Pons (tissue), 1 donor: ENCODE measurements at places on chromosomes 2 and 18.

DNA sequence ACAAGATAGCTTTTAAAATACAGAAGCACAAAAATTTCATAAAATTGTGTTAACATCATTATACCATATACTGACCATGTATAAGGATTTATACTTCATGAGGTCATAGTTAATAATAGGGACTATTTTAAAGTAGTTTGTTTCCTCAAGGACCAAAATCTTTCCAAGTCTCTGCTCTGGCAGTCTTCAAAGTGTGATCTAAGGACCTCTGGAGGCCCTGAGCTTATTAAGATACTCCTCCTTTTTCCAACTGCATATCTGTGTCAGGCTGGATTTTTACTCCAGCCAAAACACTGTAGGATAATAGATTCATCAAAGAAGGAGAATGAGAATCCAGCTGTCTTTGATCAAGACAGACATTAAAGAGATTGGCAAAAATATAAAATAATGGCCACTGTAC, 1.7 kb upstream of the SCYGR2 start:
- no peak for DNase-seq

- no peak for DNase-seq
These were observed 187.1 kb upstream of the HAAO start for GRCh38 chr2:42979416-42979869.

DNA sequence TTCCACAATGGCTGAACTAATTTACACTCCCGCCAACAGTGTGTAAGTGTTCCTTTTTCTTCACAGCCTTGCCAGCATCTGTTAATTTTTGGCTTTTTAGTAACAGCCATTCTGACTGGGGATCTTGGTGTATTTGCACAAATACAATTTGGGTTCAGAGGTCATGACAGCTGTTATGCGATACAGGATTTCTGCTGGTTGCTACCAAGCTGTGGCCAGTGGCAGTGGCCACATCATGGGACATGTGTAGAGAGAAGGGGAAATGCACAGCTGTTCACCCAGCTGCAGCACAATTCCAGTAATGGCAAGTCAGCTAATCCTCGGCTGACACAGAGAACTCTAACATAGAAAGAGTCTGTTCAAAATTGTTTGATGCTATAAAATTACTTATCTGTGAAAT, 21.0 kb upstream of the SELENOI start:
- DNase-seq: no peak

DNA sequence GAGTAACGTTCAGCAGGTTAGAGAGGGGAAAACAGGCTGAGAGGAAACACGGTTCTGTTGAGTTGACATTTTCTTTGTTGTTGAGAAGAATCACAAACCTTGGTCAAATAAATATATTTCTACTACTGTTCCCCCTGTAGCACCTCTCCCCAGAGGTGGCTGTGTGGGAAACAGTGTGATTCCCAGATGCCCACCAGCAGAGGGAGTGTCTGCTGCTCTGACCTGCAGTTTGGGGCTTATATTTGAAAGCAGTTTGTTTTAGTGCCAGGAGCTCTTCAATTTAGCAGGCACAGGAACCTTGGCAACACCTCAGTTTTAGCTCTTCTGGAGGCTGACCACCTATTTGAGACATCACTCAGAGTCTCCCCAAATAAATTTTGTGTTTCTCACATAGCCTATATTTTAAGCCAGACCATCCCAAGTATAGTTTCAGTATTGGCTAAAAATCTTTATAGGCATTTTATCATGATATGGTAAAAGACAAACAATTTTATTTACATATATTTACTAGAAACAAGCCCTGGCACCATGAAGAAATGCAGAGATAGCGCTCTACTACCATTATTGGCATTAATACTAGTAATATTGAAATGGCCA, 75.7 kb downstream of the PIK3C3 start:
- no peak for DNase-seq

DNA sequence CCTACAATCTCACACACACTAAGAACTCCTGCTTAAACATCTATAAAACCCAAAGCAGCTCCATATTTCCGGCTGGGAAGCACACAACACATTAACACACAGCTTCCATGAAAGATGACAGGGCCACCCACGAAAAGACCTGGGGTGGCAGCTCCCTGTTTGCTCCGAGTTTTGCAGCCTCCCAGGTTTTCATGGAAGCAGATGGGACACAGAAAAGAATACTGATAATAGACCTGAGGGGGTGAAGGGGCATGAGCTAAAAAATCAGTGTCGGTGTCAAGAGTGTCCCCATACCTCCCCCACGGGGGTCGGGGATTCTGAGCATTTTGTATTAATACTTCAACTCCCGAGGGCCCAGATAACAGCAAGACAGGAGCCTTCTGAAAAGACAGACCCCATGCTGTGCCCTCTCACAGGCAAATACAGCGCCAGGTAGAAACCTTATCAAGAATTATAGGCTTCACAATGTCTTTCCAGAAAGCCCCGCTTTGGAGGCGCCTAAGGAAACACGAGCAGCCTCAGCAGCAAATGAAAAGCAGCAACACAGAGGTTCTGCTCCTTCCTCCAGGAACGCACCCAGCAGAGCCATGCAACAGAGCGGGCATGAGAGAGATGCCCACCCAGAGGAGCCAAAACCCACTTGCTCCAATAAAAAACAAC, 50.5 kb downstream of the ZNF516 start:
- no peak for DNase-seq

DNA sequence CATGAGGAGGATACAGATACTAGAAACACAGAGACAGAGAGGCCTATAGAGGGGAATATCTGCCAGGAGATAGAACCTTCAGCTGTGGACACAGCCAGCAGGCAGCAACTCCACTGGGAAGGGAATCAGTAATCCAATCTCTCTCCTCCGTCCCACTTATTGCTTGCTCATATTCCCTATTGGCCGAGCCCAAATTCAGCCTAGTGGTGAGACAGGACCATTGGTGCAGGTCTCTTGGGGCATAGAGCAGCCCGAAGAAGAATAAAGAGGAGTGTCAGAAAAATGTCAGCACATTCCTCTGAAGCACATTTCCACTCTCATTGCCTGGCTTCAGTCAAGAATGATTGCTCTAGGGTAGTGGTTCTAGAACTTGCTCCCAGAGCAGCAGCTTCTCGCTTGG, 1091.5 kb upstream of the GYPC start:
- no peak for DNase-seq

DNA sequence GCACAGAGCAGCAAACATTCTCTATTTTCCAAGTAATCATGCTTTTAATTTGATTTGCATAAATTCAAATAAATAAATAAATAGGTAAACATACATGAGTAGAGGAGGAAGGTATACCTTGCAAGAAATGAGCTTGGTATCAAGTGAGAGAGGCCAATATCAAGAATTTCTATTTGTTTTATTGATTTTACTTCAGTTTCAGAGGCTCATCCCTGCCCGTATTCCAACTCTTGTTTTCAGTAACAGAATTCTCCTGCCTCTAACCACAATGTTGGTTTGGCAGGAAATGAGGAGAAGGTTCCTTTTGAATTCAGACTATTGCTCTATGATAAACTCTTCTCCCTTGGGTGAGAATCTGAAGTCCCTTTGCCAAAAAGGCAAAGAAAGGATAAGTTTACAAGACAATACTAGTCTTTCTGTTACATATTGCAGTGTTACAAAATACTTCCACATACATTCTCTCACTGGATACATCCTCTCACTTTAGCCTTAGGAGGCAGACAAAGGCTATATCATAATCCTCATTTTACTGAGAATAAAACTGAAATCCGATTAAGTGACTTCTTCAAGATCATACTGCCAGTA, 68.3 kb upstream of the ZNF397 start:
- no peak for DNase-seq

DNA sequence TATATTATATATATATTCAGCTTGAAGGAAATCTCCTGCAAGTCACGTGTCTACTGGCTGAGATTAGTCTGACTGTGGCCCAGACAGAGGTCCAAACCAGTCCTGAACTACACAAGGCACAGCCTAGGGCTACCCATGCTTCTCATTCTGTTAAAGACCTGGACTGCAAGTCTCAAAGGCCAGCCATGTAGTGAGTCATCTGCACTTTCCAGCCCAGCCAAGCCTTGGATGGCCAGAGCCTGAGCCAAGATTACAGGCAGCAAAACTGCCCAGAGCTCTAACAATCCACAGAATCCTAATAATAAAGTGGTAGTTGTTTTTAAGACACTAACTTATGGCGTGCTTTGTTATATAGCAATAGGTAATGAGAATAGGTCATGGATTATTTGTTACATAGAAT, 259.6 kb downstream of the SS18 start:
- DNase-seq: no peak

DNA sequence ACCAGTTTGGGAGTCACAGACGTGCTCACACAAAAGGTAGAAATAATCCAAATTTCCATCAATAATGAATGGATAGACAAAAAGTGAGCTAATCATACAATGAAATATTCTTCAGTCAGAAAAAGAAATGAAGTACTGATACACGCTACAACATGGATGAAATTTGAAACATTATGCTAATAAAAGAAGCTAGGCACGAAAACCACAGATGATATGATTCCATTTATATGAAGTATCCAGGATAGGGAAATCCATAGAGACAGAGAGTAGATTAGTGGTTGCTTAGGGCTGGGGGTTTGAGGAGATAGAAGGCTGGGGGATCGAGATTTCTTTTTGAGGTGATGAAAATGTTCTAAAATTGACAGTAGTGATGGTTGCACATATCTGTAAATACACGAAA, 43.0 kb upstream of the ATP6V1B1 start:
- DNase-seq: no peak

DNA sequence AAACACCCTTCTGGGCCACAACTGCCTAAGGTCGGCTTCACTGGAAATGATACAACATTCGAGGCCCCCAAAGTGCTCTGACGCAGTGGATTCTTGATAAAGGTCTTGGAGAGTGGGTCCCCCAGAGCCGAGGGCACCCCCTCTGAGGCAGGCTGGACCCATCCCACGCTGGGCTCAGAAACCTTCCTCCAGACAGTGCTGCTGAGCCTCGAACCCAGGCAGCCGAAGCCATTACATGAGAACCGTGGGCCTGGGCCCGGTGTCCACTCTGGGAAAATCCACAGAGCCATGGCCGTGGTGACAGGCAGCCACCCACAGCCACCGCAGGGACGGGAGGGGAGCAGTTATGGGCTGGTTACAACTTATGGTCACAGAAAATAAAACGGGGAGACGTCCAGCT, 81.4 kb upstream of the ID2 start:
- no peak for DNase-seq

DNA sequence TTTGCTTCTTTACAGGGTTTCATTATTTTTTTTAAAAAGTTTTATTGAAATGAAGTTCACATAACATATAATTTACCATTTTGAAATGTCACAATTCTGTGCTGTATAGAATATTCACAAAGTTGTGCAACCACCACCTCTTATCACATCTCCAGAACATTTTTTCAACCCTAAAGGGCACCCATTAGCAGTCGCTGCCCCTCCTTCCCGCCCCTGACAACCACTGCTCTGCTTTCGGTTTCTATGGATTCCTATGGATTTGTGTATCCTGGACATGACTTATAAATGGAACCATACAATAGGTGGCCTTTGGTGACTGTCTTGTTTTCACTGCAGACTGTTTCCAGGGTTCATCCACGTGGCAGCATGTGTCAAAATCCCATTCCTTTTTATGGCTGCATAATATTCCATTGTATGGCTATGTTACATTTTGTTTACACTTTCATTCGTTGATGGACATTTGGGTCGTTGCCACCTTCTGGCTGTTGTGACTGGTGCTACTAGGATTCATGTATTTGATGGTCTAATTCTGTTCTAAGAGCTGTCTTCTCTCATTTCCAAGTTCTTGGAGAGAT, 52.6 kb downstream of the SH3BP4 start:
- no peak for DNase-seq
